ENCODE measurements at places on chromosomes 11 and 22. TPM values are rescaled to one million over a fixed set of nuclear protein-coding genes. Genes with fewer than 3 reads are reported as not detected.

The SCGB1C1 gene
- not detected for total RNA-seq

- H3K27ac ChIP-seq: no peak overlapping the region
- H3K4me3 ChIP-seq: no peak overlapping the region
- peaks cover 12% of the 10 kb centered on the region for H3K4me1 ChIP-seq
- H3K27me3 ChIP-seq: no peaks in the 10 kb centered on the region
- DNase-seq: no peak
These were observed 121.5 kb upstream of the TEAD1 start for GRCh38 chr11:12552692-12553091.

The TYR gene
- total RNA-seq: not detected

DNA sequence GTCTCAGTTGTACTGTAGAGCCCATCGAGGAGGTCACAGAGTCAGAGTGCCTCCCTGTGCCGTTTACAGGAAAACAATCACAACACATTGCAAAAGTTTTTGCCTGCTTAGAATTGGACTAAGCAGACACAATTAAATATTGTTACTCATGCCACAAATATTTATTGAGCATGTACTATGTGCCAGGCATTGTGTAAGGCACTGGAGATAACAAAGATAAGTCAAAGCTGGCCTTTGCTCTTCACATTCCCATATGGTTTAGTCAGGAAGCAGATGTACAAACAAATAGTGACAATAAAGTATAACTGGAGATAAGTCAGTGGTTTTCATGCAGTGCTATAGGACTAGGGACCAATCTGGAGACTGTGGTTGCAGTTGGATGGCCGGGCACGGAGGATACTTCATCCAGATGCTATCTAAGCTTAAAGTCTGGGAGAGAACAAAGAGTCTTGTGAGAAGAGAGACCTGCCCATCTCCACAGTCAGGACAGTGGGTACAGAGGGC lies 550.7 kb downstream of the INSC start:
- no peaks in the 10 kb centered on the region for H3K27me3 ChIP-seq
- peaks cover 13% of the 10 kb centered on the region for H3K4me1 ChIP-seq
- DNase-seq: peak; percentile 23
- H3K27ac ChIP-seq: no peak overlapping the region
- H3K36me3 ChIP-seq: no peaks in the 10 kb centered on the region

DNA sequence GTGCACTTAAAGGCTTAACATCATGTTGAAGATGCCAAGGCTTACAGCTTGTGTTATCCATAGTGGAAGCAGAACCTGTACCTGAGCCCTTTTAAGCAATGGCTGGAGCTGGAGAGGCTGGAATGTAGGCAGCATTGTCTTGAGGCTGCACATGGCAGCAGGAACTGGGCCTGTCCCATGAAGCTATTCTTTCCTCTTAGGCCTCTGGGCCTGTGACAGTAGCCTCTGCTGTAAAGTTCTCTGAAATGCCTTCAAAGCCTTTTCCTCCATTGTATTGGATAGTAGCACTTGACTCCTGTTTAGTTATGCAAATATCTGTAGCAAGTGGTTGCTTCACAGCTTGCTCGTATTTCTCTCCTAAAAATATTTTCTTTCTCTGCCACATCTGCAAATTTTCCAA lies 127.4 kb upstream of the ANO5 start:
- DNase-seq: no peak
- H3K27me3 ChIP-seq: no peaks in the 10 kb centered on the region
- no peaks in the 10 kb centered on the region for H3K4me1 ChIP-seq
- H3K27ac ChIP-seq: no peak overlapping the region
- no peak overlapping the region for H3K4me3 ChIP-seq

DNA sequence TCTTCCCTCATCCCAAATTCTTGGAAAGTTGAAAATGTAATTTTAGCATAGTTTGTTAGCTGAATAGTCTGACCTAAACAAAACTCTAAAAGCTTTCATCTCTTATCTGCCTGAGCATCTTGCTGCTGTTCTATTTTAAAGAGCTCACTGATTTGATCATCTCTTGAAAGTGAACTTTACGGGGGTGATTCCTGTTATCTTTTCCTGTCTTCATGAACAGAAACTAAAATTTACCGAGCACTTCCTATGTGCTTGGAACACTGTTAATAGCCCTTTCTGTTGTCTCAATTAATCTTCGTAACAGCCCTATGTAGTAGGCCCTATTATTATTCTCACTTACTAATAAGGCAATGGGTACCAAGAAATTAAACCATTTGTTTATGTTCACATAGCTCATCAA lies 12.3 kb downstream of the AMOTL1 start:
- H3K27ac ChIP-seq: no peak overlapping the region
- no peaks in the 10 kb centered on the region for H3K36me3 ChIP-seq
- H3K27me3 ChIP-seq: no peaks in the 10 kb centered on the region
- peaks cover 24% of the 10 kb centered on the region for H3K4me1 ChIP-seq
- no peak overlapping the region for H3K4me3 ChIP-seq

- no peak overlapping the region for H3K4me3 ChIP-seq
- peak; percentile 43 for DNase-seq
- no peaks in the 10 kb centered on the region for H3K36me3 ChIP-seq
- H3K27me3 ChIP-seq: no peaks in the 10 kb centered on the region
- H3K27ac ChIP-seq: no peak overlapping the region
These were observed 35.4 kb downstream of the OSBPL5 start for GRCh38 chr11:3129591-3130268.

Data from endodermal cell (in vitro differentiated cells).